ENCODE measurements at places on chromosomes 4 and X.

- DNase-seq: peak; percentile 70
These were observed 23.3 kb downstream of the MAML3 start for GRCh38 chr4:140130677-140131076.

GRCh38 chr4:78167510-78167909 is 110.4 kb downstream of the FRAS1 start:
- DNase-seq: no peak

DNA sequence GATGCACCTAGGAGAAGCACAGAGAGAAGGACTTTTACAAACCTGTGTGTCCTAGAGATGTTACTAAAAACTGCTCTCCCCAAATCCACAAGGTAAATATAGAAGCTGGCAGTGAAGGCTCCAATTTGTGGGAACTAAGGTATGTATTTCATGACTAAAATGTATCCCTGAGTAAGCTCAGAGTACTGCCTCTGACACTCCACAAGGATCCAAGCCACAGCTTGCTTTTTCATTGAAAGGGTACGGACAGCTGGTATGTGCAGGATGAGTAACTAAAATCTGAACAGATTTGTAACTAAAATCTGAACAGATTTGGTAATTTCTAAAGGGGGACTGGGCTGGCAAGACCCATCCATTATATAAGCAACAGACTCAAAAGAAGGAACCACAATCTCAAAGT is 187.6 kb downstream of the DCLK2 start:
- no peak for DNase-seq

DNA sequence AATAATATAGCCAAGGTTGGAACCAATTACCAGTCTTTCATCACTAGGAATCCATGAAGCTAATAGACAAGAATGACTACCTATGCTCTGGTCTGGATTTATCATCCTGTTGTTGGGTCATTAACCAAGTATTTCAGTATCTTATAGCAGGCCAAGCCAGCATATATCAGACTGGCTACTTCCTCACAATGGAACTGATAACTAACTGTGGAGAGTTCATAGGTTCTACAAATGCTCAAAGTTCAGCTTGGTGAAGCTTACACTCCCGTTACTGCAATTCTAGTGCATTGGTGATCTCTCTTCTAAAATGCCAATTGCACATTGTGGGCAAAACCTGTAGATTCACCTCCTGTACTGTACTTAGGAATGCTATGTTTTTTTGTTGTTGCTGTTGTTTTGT is 4.8 kb downstream of the TRPC5OS start:
- DNase-seq: no peak

- DNase-seq: no peak
These were observed 30.8 kb downstream of the DOK7 start for GRCh38 chr4:3493720-3494461.

DNA sequence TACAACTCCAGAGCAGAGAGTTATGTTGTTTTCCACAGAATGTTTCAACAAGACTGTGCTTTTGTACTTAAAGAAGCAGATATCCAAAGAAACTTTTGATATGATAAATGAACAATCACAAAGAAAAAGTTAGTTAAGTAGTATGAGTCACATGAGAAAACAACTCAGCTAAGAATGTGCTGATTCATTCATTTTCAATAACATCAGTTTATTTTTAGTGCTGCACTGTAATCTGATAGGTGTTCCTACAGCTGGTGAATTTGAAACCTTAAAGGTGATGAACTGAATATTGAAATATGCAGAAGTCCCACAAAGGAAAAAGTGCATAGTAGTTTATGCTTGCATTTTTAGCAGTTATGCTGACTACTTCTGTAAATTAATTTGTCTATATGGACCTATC is 180.3 kb upstream of the TENM3 start:
- peak; percentile 78 for DNase-seq

- DNase-seq: peak; percentile 71
These were observed 146.3 kb downstream of the GRIA3 start for GRCh38 chrX:123330229-123330942.

DNA sequence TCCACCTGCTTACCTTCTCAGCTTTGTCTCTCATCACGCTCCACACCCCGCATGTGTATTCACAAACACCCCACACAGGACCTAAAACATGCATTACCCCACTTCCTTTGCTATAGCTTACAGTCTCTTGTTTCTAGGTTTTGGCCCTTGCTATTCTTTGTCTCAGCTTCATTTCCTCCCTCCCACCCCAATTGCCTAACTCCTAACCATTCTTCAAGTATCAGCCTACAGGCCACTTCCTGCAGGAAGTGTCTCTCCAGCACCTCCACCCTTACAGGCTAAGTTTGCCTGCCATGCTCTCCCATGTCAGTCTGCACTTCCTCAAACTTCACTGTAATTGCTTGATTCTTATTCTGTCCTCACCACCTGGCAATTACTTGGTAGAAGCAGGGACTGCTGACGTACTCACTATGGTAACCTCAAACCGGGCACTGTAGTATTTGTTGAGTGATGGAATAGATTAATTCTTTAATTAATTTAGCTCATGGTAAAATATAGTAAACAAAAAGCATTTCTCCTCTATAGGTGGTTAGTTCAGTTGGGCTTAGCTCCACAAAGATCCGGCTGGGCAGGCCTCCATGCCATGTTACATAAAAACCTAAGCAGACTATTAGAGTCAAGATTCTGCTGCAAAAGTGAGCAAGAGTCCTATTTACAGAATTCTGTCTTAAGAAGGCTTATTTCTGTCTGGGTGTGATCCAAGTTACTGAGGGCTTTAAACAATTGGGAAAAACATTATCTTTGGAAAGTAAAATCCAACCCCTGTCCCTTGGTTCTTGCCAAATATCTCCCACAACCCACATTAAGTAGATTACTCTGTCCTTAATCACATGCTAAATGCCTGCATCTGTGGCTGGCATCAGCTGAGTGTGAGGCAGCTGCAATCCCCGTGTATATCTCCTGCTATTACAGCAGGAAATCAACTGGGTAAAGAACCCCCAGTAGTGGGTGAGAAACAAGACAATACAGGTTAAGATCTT is 124.7 kb upstream of the CPEB2 start:
- no peak for DNase-seq

- no peak for DNase-seq
These were observed 84.3 kb upstream of the CLDN34 start for GRCh38 chrX:9882669-9883446.

Measured in M059J (cell line).